ENCODE measurements at places on chromosomes 11 and 22.

DNA sequence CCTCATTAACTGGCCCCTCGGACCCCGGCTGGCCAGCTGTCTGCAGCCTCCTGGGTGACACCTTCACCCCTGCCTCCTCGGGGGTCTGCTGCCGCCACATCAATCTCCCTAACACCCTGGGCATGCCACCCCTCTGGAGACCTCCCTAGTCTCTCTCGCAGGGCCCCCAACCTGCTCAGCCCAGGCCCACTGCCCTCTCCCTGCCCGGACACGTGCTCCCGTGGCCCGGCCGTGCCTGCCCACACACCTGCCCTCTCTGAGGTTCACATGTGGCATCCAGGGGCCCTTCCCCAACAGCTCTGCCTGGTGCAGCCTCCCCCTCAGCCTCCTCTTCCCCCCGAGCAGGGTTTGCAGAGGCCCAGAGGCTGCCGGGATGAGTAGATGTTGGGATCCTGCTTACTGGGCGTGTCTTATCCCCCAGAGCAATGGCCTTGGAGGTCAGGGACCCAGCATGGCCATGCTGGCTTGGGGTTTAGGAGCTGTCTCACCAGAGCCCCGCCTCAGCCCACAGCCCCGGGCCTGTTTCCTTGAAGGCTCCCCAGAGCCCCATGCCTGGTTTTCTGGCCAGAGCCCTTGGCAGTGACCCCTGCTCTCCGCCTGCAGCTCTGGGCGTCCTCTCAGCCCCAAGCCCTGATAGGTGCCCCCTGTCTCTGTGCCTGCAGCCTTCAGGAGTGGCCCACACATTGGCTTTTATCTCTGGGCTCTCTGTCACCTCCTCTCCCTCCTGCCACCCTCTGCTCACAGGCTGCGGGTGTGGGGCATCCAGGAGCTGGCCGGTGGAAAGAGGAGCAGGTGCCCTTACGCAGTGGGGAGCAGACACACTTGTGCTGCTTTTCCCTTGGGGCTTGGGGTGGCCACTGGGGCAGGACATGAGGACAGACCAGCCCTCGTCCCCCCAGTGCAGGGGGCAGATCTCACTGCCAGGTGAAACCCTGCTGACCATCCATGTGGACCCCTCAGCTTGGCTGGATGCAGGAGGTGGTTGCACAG, 25.7 kb upstream of the SEPTIN5 start:
- no peak for DNase-seq

DNA sequence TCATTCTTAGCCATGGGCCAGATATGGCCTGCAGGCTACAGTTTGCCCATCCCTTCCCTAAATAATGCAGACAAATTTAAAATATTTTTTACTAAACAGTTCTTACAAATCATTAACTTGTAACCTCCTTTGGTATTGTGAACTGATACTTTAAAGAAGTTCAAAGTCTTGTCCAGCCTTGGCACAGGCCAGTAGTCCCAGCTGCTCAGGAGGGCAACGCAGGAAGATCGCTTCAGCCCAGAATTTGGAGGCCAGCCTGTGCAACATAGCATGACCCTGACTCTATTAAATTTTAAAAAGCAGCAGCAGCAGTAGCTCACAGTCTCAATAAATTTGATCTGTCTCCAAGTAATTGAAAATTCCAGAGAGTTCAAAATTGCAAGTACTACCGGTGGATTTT, 83.7 kb upstream of the ARHGAP32 start:
- no peak for DNase-seq

GRCh38 chr22:22764085-22764484, 119.7 kb downstream of the GGTLC2 start:
- no peak for DNase-seq

- DNase-seq = no peak
These were observed 5.6 kb upstream of the MPEG1 start for GRCh38 chr11:59218319-59218718.

GRCh38 chr11:76824083-76824939, 36.4 kb upstream of the ACER3 start:
- no peak for DNase-seq

GRCh38 chr11:44261800-44262591, 47.9 kb downstream of the ALX4 start:
- no peak for DNase-seq
